NCI-H2029 treated with DMSO at 0.1 percent for 48 hours (cell line): ENCODE measurements at places on chromosomes 1 and 21.
A peak's percentile ranks its signal among the peaks of the same experiment; 100 is the strongest.

DNA sequence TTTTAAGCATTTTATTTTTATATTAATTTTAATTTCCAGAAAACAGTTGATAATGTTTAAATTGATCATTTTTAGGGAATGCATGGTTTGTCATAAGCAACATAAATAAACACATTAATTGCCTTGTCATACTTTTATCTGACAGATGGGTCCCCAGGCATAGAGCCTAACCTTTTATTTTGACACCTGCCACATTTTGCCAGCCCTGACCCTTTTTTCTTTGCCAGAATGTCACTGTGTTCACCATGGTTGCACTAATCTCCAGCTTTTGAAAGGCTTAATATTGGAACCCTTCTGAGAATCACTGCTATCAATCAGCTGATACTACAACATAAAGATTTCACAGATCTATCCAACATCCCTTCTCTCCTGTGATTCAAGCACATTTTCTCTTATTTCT is 56.0 kb upstream of the DPYD start:
- DNase-seq, result no peak

DNA sequence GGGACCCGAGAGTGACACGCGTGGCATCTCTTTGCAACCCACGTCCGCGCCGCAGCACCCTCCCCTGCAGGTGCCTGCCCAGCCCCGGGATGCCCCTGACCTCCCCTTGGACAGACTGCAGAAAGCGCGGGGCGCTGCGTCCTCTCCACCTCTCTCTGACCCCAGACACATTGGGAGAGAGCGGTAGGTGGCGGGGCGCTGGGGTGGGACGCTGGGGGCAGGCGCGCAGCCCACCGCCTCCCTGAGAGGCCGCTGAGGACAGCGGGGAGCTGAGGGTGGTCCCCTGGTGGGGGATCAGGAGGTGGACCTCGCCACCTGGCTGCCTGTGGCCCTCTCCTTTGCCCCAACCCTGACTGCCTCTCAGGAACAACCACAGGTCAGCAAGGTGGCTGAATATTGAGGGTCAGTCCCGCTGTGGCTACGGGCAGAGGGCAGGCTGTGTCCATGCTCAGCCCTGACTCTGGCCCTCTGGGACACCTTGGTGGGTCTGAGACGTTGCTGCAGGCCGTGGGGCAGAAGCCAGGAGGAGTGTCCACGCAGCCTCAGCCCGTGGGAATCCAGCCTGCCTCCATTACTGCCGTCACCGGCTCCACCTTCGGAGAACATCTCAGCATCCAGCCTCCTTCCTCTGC is 761 bp upstream of the UBE2J2 start:
- DNase-seq, result no peak

DNA sequence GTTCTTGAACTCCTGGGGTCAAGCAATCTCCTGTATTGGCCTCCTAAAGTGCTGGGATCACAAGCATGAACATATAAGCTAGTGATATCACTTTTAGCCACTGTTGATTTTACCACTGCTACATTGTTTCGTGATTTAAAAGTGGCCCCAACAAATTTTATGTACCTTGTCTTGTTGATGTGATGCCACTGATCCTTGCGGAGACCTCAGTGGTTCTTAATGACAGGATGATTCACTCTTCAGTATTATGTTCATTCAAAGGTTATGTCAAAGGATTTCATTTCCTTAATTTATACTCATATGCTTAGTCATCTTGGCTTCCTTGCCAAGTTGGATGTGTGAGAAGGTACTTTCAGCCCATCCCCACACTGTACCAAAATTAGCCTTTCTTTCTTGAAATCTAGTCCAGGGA is 12.1 kb downstream of the PRKACB start:
- DNase-seq, result no peak

GRCh38 chr1:180230791-180231505 is 884 bp downstream of the LHX4 start:
- no peak for DNase-seq

DNA sequence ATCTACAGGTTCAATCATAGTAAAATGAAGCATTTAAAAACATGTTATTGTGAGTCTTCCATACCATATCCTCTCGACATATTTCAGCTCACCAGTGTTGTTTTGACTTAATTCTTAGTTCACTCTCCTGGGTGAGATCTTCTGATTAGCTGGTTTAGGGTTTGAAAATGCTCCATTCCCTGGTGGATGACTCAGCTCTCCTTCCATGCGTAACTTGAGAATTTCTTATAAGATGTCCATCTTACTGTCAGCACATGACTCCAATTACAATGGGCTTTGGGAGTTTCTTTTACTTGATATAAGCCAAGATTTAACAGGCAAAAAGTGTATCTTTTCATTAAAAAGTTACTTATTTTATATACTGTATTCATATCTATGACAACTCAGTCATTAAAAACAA is 476.5 kb downstream of the BRINP3 start:
- no peak for DNase-seq

- DNase-seq, result peak; percentile 50
Measured at GRCh38 chr1:67532452-67533216, 102.4 kb upstream of the SERBP1 start.

- DNase-seq, result no peak
Measured at GRCh38 chr1:205508227-205508714, 3.8 kb downstream of the CDK18 start.

- DNase-seq, result no peak
Measured at GRCh38 chr1:112513112-112513870, 4.5 kb downstream of the WNT2B start.

- DNase-seq, result peak; percentile 32
Measured at GRCh38 chr1:215710036-215710898, 143.2 kb downstream of the KCTD3 start.

GRCh38 chr1:116909512-116910378 is at the start of gene PTGFRN:
TSS of gene PTGFRN (plus strand) at chr1:116909916. CDS start at chr1:116910204, 288 bp downstream.
- DNase-seq, result no peak

DNA sequence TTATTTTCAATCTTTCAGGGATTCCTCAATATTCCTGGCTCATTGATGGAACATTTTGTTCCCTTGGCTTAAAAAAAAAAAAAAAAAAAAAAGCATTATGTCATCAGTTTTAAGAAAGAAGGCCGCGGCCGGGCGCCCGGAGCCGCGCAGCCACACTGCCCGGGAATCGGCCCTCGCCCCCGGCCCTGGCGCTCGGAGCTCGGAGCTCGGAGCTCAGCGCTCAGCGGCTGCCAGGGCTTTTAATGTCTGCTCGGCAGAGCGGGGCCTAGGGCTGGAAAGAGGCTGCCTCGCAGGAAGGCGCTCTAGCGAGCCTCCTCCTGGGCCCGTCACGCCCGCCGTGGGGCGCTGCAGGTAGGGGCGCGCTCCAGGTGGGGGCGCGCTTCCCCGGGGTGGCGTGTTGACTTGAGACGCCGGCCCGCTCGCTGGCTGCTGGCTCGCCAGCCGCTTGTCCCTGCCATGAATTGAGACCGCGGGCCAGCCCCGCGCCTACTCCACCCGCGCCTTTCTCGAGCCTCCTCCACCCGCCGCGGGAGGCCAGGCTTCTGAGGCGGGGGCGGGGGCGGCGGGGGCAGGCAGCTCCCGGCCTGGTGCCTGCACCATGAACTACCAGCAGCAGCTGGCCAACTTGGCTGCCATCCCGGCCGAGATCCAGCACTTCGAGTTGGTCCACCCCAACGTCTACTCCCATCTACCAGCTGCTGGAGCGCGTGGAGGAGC is 5.4 kb upstream of the TDRD5 start:
- DNase-seq, result peak; percentile 4

DNA sequence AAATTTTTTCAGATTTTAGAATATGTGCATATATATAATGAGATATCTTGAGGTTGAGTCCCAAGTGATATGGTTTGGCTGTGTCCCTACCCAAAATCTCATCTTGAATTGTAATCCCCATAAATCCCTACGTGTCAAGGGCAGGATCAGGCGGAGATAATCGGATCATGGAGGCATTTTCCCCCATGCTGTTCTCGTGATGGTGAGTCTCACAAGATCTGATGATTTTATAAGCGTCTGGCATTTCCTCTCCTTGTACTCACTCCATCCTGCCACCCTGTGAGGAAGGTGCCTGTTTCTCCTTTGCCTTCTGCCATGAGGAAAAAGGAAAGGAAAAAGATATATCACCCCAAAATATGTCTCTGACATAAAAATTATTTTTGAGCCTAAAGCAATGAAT is 64.6 kb downstream of the TOR3A start:
- DNase-seq, result no peak

- no peak for DNase-seq
Measured at GRCh38 chr1:53220962-53221286, 490 bp upstream of the CZIB start.

GRCh38 chr1:5620997-5621396 is 371.2 kb downstream of the NPHP4 start:
- peak; percentile 39 for DNase-seq

- no peak for DNase-seq
Measured at GRCh38 chr1:97677702-97678101, 243.1 kb downstream of the DPYD start.

DNA sequence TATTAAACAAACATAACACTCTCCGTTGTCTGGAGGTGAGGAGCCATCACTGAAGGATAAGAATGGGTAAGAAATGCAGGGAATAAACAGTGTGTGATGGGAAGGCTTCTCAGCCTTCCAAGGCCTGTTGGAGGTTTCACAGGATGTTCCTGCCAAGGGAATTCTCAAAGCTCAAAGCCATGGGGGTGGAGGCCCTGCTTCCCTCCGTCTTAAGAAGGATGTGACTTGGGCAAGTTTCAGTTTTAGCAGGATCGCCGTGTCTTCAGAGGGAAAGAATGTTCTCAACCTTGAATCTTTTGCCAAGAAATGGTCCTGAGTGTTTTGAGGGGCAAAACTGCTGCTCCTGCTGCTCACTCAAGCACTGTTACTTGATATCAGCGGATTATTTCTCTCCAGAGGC is 41.7 kb upstream of the IL20 start:
- no peak for DNase-seq

GRCh38 chr1:33346927-33347649 is 26.2 kb upstream of the A3GALT2 start:
- DNase-seq, result no peak

DNA sequence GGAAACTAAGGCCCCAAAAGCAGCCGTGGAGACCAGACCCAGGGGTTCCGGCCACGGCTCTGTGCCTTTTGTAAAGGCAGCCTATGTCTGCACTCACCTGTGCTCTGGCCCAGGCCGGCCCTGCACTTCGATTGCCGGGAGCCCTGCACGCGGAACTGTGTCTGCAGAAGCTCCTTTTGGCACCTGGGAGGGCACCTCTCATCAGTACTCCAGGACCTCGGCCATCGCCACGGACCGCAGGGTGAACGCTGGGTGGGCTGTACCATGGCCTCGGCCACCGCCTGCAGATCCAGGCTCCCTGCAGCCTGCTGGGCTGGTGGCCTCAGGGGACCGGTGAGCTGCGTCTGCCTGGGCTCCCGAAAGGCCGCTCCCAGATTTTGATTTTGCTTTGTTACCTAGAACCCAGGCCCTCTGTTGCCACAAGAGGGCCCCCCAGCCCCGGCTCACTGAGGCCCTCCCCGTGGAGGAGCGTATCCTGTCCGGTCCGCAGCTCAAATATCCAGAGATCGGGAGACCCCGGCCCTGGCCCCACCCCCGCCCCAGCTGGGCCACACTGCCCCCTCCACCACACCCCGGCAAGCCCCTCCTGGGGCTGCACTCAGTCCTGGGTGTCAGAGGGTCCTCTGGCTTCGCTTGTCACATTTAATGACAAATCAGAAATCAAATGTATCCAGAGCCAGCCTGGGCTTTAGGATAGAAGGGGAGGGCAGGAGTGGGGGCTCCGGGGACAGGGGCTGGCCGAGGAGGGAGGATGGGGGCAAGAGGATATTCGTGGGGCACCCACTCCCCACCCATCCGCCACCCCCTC is 60.2 kb upstream of the PDE9A start:
- peak; percentile 18 for DNase-seq

DNA sequence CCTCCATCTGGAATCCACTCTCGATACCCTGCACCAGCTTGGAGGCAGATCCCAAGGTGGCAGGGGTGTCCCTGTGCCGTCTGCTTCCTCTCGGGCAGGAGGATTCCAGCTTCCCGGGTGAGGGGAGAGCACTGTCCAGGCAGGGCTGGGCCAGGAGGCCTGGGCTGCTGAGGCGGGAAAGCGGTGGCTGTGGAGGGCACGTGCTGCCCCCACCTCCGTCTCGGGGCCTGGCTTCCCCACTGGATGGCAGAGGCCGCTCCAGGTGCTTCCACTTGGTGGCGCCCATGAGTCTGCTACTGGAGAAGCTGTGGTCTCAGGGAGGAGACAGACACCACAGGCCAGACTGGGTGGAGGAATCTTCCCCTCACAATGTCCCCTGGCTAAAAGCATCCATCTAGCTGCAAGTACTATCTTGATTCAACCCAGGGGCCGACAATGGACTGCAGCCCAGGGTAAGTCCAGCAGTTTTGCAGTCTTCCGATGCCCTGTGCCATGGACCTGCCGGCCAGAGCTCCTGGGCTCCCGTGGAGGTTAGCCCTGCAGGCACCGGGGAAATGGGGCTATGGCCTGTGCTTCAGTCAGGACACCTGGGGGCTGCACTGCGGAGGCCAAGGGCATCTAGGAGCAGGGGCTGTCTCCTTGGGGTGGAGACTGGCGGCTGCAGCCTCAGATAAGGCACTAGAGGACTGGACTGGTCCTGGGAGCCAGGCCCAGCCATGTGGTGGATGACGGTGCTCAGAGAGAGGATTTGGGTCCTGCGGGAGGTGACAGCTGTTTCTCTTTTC is 41.3 kb upstream of the EIF4G3 start:
- no peak for DNase-seq

GRCh38 chr21:29271927-29272333 is 26.8 kb upstream of the BACH1 start:
- no peak for DNase-seq
